ENCODE measurements at places on chromosomes 16 and 17. TPM values are rescaled to one million over a fixed set of nuclear protein-coding genes. Genes with fewer than 3 reads are reported as not detected.

PPY gene
- total RNA-seq: not detected

HASPIN gene
- total RNA-seq: 0.79 TPM

SMARCD2 gene
- total RNA-seq: 101 TPM

SLC16A11 gene
- 0.16 TPM for total RNA-seq

USP10 gene
- 27.9 TPM for total RNA-seq

DHRS7C gene
- not detected for total RNA-seq

CHRNE gene
- 1.2 TPM for total RNA-seq

PRAC1 gene
- not detected for total RNA-seq

GPRC5B gene
- 48.9 TPM for total RNA-seq

PYDC1 gene
- not detected for total RNA-seq

C17orf50 gene
- not detected for total RNA-seq

ZNF771 gene
- total RNA-seq: 13.6 TPM

PLA2G10 gene
- total RNA-seq: not detected

ITGAL gene
- total RNA-seq: not detected

TRPV3 gene
- 2.8 TPM for total RNA-seq

TEKT5 gene
- total RNA-seq: 0.34 TPM

LRRC37A gene
- 1.7 TPM for total RNA-seq

CNP gene
- 62.3 TPM for total RNA-seq

APOH gene
- total RNA-seq: not detected

RHBDF1 gene
- total RNA-seq: 46.5 TPM

RPL13 gene
- 3,948 TPM for total RNA-seq

ITGA2B gene
- 0.16 TPM for total RNA-seq

DNAJA3 gene
- 39.1 TPM for total RNA-seq

TEX14 gene
- total RNA-seq: under 0.01 TPM

TBC1D3G gene
- not detected for total RNA-seq

OTOA gene
- under 0.01 TPM for total RNA-seq

MT1A gene
- total RNA-seq: not detected

LRRC75A gene
- 1.4 TPM for total RNA-seq

C16orf46 gene
- total RNA-seq: 0.34 TPM

DNAI2 gene
- total RNA-seq: not detected

CRYBA1 gene
- not detected for total RNA-seq

KRT24 gene
- total RNA-seq: not detected

PYY gene
- not detected for total RNA-seq

NKIRAS2 gene
- total RNA-seq: 9.7 TPM

EPOP gene
- 0.09 TPM for total RNA-seq

TUFM gene
- 111 TPM for total RNA-seq

CCL8 gene
- not detected for total RNA-seq

PRDM7 gene
- total RNA-seq: not detected

RPAIN gene
- total RNA-seq: 45.2 TPM

GLIS2 gene
- 3.1 TPM for total RNA-seq

PKMYT1 gene
- total RNA-seq: not detected

RAP1GAP2 gene
- 3.5 TPM for total RNA-seq

HIGD1B gene
- not detected for total RNA-seq

HOXB8 gene
- total RNA-seq: not detected

SP6 gene
- total RNA-seq: under 0.01 TPM

TMC8 gene
- total RNA-seq: not detected

ST6GALNAC1 gene
- total RNA-seq: not detected

SPAG7 gene
- 51.7 TPM for total RNA-seq

FAM20A gene
- total RNA-seq: 11.2 TPM

AXIN1 gene
- total RNA-seq: 17.5 TPM

C1QL1 gene
- total RNA-seq: 0.32 TPM

TMEM208 gene
- 35.1 TPM for total RNA-seq

PRAC2 gene
- not detected for total RNA-seq

CCL16 gene
- total RNA-seq: not detected

ZG16 gene
- total RNA-seq: not detected

TANGO6 gene
- total RNA-seq: 29.5 TPM

KRT9 gene
- not detected for total RNA-seq

CA7 gene
- total RNA-seq: not detected

RAB11FIP4 gene
- total RNA-seq: 0.16 TPM

Measured in bronchial smooth muscle cell (primary cell).